Fibroblast of skin of abdomen (primary cell): ENCODE measurements at places on chromosomes 6 and 20.
A peak's percentile ranks its signal among the peaks of the same experiment; 100 is the strongest.

DNA sequence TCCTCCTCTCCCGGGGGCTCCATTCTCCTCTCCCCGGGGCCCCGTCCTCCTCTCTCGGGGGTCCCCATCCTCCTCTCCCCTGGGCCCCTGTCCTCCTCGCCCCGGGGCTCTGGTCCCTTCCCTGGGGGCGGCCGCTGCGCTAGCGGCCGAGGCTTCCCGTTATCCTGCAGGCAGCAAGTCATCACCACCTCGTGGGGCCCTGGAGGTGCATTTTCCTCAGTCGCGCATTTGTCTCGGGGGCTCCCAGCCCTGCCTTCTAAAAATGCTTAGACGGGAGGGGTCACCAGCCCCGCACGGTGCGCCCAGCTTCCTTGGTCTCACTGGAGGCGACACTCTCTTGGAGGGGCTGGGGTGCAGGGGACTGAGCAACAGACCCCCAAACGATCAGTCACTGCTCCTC is 216.5 kb downstream of the QKI start:
- no peak for DNase-seq

- DNase-seq, result peak; percentile 33
Observed at GRCh38 chr6:69907981-69908498, 41.7 kb downstream of the COL19A1 start.

- no peak for DNase-seq
Observed at GRCh38 chr6:53342217-53342616, 6.5 kb downstream of the ELOVL5 start.

DNA sequence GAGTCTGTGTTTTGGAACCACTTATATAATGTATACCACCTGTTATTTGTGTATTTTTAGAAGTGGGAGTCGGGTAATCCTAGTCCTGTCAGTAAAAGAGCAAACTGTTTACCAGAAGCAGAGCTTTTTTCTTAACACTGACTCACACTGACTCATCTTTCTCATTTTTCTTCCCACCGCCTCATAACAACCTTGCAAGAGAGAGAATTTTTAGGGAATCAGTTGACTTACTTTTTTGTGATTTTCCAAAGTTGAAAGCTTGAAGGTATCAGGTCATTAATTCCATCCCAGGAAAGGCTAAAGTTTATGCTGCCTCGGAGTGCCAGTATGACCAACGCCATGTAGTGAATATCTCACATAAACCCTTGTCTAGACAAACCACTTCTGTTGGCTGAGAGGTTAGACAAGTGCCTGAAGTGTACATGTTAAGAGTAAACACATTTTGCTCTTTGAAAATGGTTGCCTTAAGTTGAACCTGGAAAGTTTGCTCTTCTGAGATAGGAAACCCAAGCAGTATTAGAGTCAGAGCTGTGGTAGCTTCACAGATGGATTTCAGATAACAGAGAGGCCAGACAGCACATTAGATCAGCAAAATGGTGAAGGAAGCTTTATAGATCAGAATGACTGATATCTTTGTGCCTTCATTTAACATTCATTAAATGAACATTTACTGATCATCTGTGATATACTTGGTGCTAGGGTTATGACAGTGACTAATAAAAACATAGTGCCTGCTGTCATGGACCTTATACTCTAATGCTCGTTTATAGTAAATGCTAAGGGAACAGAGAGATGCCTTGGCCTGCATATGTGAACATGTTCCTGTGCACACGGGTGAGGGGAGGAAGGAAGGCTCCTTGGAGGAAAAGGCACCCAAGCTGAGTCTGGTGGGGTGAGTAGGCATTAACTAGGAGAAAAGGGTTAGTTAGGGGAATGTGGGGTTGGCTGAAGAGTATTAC is 29.1 kb upstream of the PKIG start:
- DNase-seq, result peak; percentile 83

GRCh38 chr6:56270812-56271441 is 23.5 kb upstream of the COL21A1 start:
- no peak for DNase-seq

DNA sequence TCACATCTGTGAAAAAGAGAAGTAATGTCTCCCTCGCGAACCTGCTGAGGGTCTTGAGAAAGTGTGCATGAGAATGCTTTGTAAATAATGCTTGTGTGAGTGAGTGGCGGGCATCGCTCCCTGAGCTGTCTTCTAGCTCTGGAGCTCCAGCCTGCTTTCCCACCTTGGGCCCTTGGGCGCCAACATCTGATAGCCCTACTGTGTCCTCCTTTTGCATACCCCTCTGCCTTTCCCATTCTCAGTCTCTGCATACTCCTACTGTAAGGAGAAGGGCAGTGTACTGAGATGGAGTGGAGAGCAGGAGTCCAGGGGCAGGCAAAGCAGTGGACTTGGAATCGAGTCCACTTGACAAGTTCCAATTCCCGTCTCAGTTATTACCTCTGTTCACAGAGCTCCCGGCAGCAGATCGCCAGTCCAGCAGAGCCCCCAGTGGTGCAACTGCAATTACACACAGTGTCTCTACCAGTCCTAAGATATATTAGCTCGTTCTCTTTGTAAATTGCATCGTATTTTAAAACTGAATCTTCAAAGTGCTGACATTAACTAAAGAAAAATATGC is 847 bp upstream of the NCR2 start:
- no peak for DNase-seq

DNA sequence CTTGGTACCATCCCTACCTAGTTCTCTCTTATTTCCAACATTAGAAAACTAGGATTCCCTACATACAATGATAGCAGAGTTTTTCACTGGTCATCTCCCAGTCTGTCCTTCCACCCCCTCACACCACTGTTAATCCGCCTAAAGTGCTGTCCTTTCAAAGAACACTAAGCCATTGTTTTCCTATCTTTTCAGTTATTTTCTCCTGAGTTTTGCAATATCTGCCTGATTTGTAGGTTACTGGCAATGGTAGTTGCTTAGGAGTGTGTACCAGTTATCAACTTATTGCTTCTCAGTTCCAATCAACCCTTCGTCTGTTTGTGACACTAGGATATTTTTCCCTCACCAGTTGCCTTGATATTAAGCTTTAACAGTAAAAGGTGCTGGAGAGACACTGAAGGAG is 135.0 kb downstream of the EPM2A start:
- no peak for DNase-seq

GRCh38 chr6:135815216-135815615 is 36.3 kb upstream of the PDE7B start:
- no peak for DNase-seq

- no peak for DNase-seq
Observed at GRCh38 chr6:22332711-22333110, 35.9 kb upstream of the PRL start.

GRCh38 chr6:136037876-136038460 is 186.5 kb downstream of the PDE7B start:
- DNase-seq, result peak; percentile 85

DNA sequence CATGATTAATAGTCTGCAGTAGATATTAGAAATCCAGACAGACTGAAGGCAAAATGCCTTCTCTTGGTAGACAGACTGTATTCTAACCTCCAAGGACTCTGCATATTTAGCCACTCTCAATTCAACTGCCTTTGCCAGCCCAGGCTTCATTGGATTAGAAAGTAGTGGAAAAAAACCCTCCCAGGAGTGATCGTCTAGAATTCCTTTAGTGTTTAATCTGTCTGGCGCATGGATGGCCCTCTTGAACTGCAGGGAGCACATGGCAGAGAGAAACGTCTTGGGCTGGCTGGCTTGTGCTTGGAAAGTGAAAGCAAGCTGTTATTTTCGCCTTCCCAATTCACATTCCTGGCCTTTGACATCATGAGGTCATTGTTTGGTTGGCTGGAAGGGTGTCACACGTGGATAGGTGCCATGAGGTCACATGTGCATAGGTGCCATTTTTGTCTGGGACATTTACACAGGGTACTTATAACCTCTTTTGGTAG is 30.9 kb upstream of the NEDD9 start:
- DNase-seq, result peak; percentile 80

GRCh38 chr6:81130061-81130460 is 622.4 kb downstream of the TENT5A start:
- DNase-seq, result peak; percentile 18

- DNase-seq, result peak; percentile 70
Observed at GRCh38 chr6:137848672-137849071, 18.4 kb upstream of the TNFAIP3 start.

- peak; percentile 42 for DNase-seq
Observed at GRCh38 chr6:156618600-156619205, 158.5 kb upstream of the ARID1B start.

DNA sequence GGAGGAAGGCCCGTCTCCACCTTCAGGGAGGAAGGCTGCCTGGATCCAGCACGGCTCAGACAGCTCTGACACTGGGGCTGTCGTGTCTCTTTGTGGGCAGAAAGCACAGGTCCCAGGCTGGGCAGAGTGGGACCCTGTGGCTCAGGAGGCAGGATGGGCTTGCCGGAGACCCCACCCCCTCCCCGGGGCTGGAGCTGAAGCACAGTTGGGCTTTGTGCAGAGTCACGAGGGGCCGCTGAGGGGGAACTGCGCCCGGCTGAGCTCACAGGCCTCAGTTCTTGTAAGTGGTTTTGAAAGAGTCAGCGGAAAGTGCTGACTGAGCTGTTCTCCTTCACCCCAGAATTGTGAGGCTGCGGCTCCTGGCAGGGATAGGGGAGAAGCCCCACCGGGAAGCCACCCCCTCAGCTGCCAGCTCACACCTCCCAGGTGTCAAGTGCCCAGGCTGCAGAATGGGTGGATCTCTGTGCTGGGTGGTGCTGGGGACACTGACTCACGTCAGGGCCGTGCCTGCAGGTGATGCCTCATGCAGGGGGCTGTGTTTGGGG is 145.5 kb upstream of the RNF24 start:
- peak; percentile 61 for DNase-seq

DNA sequence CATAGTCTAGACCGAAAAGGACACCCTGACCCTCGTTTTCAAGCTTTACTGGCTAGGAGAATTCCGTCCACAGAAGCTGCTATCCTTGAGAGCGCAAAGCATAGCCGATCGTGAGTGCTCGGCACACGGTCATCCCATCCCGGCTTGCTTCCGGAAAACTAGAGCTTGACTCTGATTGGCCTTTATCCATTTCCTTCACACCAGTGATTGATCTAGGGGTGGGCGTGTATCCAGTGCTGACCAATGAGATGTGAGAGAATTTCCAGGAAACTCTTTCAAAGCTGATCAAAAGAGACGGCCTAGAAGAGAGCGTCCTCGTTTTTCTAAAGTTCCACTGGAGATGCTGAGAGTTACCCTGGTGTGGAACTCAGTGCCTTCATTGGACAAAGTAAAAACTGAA is 41.0 kb upstream of the NFATC2 start:
- DNase-seq, result no peak

GRCh38 chr6:9537381-9537780 is 877.5 kb downstream of the TFAP2A start:
- DNase-seq, result peak; percentile 81

DNA sequence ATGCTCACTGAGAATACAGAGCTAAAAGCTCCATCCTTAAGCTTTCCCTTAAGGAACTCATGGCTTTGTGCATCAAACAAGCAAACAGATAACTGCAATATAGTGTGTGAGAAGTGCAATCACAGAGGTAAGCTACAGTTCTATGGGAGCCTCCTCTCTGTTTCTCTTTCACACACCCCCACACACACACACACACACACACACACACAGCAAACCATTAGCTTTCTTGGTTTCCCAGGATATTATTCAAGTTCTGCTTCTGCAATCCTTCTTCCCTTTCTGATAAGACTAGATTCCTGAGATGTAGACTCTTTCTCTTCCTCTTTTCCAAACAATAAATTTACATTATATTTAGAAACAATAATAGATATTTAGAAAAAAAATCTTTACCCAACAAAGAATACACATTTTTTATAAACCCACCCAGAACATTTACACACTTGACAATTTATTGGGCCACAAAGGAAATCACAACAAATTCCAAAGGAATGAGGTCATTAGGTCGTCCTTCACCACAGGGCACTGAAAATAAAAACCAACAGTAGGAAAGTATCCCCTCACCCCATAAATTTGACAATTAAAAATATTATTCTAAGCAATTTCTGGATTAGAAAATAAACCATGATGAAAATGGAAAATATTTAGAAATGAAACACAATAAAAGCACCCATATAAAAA is 9.3 kb upstream of the GFOD1 start:
- DNase-seq, result no peak

DNA sequence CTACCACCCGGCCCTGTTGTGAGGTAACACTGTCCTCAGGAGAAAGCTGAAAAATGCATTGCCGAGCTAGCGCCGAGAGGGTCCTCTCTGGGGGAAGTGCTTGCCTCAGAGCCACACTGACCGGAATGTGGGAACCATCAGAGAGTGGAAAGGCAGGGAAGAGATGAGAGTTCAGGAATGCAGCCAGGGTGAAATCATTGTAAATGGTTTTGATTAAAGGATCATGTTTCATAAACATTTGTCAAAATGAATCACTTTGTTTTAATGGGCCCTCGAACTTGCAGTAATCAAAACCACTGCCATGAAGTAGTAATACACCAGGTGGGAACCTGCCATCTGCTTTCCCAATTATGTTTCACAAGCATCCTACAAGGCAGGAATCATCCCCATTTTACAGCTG is 16.9 kb upstream of the IL17F start:
- DNase-seq, result peak; percentile 85

DNA sequence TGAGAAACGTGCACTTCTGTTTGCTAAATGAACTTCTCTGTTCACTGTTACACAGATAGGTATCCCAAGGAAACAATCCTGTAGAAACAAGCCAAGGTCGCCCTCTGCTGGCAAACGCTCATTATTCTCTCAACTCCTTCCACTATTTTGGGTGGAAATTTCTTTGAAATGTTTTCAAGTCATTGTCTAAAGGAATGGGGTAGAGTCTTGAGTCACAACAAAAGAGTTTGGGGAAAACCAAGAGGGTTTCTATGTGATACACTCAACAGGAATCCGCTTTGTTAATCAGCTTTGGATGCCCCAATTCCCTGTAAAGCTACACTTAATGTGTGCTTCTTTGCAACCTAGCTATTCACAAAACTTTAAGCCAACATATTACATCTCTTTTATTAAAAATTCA is 4.6 kb upstream of the RAE1 start:
- peak; percentile 74 for DNase-seq

DNA sequence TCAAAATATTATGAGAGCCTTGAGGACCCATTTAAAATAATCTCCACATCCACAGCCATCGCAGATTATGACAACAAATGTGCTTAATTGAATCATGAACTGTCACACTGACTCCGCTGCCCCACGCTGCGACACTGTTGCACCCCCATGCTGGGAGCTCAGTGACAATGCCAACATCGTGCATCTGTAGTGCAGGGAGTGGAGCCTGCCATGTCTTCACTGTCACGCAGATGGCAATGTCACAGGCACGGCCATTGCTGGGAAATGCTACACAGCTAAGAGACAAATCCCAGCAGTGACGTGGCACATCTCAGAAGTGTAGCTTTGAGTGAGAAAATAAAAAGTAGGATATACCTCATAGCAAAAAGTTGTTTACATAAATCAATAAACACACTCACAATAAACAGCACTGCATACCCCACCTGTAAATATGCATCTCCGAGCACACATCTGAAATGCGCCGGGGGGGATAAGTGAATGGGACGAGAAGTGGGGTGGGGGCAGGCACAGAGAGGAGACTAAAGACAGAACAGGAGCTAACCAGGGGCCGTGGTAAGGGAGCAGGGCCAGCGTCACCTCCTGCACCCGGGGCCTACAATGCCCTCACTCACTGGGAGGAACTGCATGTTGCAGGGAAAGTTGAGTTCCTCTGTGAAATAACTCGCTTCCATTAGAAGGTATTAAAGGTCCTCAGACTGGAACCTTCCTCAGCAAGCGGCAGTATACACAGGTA is 349.9 kb downstream of the THBS2 start:
- DNase-seq, result no peak
